NCI-H1417 treated with DMSO at 0.1 percent for 48 hours (cell line): ENCODE measurements at places on chromosomes 6 and 20.

DNA sequence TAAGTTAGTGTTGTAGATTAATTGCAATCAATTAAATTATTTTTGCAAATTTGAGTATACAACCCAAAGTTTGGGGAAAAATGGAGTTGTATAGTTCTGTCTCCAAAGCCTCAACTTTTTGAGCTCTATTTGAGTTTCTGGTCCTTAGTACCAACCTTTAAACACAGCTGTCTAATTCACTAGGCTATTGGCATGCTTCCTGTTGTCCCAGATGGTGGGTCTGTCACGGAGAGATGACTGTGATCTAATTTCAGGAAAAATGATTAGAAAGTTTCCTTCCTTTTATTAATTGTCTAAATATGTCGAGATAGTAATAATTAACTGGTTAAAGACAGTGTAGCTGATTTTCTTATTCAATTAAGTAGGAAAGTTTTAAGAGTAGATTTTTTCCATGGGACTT is 109.6 kb downstream of the SCAF8 start:
- no peak for DNase-seq

- no peak for DNase-seq
These were observed 2.2 kb downstream of the CD83 start for GRCh38 chr6:14119784-14120183.

GRCh38 chr20:6562111-6562510 is 205.4 kb upstream of the BMP2 start:
- no peak for DNase-seq

DNA sequence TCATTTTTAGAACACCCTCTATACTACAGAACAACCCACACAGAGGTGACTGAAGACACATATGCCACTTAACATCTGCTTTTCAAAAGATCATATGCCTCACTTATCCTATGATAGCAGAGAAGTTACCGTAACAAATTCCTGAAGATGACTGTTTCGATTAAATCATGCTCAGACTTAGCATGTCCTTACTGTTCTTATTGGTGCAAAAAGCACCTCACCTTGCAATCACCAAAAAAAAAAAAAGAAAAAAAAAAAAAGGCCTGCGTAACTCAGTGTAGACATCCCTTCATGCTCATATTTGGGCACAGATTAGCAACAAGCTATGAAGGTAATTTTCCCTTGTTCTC is 17.7 kb upstream of the DST start:
- no peak for DNase-seq

DNA sequence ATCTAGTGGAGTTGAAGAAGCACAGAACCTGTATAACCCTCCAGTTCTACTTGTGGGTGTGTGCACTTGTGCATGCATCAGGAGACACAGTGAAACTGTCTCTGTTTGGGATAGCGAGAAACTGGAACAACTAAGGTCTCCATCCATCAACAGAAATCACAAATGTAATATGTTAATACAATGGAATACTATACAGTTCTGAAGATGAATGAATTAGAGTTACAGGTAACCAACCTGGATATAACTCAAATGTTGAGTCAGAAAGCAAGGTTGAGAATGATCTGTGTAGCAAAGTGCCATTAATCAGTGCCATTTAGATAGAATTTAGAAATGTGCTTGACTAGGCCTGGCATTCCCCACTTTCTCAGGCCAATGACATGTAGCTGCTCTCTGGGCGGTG is 4.6 kb upstream of the NSFL1C start:
- no peak for DNase-seq

DNA sequence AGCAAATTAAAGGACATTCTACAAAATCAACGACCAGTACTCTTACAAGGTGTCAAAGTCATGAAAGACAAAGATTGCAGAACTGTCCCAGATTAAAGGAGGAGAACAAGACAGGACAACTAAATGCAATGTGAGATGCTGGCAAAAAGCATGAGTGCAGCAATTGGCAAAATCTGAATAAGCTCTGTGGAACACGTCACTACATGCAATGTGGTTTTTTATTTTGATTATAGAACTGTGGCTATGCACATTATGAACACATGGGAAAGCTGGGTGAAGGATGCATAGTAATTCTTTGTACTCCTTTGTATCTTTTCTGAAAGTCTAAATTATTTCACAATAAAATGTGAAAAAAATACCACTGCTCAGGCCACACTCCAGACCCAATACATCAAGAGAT is 509.4 kb downstream of the KIF16B start:
- DNase-seq = no peak

DNA sequence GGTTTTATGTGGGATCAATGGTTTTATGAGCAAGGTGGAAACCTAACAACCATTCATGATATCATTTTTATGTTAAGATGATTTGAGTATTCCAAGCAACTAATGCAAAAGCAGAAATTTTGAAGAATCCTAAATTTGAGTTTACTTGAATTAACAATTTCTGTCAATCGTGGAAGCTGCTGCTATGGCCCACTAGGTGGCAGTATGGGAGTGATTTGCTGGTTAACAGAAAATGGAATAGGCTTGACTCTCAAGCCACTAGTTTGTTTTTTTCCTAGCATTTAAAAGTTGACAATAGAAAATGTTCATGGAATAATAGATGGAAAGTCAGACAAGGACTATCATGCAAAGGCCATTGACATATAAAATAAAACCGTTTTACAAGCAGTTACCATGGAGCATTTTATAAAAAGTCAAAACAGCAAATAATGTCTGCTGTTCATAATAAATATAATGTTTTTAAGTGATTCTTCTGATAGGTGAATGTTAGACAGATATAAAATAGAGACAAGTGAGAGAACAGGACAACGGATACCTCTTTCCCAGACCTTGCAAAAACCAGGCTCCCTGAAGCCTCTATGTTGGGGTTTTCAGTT is 43.0 kb upstream of the TMEM200A start:
- peak; percentile 39 for DNase-seq

GRCh38 chr6:86615299-86615698 is 322.0 kb upstream of the HTR1E start:
- DNase-seq = no peak

- DNase-seq = no peak
These were observed 147.7 kb downstream of the BTBD9 start for GRCh38 chr6:38492031-38492430.

DNA sequence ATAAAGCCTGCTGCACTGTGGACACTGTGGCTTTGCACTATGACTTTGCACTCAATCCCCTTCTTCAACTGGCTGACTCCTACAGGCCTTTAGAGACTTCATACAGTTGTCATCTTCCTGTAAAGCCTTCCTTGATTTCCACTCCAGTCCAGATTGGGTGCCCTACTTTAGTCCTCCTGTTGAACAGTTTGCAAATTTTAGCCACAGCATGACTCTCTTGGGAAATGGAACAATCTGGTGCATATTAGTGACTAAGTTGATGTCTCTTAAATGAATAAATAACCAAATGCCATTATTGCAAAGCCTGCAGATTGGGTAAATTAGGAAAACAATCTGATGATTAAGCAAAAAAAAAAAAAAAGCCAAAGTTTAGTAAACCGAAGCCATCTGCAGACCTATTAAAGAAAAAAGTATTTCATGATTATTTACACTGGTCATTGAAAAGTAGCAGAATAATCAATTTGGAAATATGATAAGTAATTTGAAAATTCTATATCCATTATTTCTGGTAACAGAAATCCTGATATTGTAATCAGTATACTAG is 12.6 kb downstream of the PLCB4 start:
- DNase-seq = no peak

GRCh38 chr6:44659726-44660125 is 272.2 kb downstream of the CDC5L start:
- DNase-seq = no peak

- DNase-seq = no peak
These were observed 761 bp downstream of the CST5 start for GRCh38 chr20:23878787-23879186.

DNA sequence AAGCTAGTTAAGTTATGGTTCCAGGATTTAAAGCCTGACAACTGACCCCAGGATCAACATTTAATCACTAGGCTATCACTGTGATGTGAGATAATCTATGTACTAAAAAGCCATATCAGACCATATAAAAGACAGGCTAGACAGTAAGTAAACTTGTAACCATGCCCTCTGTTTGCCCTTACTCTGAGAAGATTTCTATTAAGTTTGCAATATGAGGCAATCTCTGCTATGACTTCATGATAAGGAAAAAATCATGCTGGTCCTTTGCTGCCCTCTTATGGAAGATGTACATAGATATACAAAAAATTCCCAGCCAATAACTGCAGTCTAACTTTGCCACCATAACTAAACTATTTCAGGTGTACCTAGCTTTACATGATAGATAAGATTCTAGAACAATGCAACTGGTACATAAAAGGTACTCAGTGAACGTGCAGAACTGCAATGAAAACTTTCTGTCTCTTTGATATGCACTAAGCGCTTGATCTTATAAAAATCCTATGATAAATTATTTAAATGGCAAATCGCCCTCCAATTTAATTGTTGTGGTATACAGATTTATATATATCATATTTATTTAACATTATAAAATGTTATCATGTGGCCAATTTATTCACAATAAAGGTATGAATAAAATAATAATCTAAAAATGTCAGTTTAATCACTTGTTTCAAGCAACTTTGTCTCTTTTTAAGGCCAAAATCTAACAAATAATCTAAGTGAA is 70.5 kb downstream of the FAM217A start:
- no peak for DNase-seq

DNA sequence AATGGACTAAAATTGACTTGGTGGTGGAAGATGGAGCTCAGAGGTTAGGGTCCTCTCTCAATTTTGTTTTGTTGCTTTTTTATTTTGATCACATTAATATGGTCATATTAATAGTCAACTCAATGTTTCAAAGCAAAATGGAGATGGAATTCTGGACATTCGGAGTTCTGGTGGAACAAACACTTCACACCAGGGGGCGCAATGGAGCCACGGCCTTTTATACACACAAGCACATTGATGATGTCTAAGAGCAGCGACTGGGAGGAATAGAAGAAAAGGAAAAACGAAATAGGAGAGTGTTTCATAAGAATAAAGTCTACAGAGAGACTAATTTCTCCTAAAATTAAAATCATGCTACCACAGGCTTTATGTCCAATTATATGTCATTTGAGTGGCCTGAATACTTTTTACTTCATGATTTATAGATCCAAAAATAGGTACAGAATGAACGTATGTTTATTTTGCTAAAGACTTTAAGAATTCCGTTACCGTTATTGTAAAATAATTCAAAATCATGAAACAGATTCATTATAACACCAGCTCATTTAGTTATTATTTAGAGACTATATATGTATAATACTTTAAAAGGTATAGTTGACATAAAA is 197.6 kb upstream of the SASH1 start:
- no peak for DNase-seq

DNA sequence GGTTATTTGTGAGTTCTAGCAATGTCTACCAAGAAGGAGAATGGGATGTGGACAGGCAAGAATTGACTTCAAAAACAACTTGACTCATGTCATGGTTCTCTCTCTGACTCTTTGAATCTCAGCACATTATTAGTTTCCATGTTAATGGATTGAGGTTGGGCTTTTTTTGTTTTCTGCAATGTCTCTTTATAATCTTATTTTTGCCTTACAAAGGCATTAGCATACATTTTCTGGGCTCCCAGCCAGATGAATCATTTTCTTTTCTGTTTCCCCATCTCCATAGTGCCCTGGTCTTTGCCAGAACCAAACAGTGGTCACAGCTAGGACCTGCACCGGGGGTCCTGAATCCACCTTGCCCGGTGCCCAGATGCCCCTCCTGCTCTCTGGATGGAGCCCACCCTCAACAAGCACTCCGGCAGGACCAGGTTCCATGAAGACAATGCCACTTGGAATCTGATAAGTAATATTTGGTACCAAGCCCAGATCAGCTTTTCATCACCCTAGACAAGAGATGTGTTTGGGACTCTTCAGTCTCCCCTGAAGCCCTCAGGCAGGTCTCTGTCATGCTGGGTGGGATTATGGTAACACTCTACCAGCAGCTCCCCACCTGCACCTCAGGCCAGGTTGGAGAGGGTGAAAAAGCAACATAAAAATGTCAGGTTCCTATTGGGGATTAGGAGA is 266.7 kb upstream of the SULF2 start:
- no peak for DNase-seq

- no peak for DNase-seq
These were observed 61.7 kb downstream of the UTRN start for GRCh38 chr6:144346719-144347447.

DNA sequence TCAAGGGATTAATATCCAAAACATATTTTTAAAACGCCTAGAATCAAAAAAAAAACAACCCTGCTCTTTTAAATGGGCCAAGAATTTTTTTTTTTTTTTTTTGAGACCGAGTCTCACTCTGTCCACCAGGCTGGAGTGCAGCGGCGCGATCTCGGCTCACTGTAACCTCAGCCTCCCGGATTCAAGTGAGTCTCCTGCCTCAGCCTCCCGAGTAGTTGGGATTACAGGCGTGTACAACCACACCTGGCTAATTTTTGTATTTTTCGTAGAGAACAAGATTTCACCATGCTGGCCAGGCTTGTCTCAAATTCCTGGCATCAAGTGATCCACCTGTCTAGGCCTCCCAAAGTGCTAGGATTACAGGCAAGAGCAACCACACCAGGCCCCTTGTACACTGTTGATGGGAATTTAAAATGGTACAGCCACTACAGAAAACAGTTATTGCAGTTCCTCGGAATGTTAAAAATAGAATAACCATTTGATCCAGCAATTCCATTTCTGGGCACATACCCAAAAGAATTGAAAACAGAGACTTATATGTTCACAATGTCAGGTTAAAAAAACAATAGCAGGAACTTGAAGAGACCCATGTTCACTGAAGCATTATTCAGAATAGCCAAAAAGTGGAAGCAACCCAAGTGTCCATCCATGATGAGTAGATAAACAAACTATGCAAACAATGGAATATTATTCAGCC is 3.1 kb upstream of the MYL9 start:
- no peak for DNase-seq

- DNase-seq = no peak
These were observed 27.6 kb downstream of the PREX1 start for GRCh38 chr20:48800177-48800576.

DNA sequence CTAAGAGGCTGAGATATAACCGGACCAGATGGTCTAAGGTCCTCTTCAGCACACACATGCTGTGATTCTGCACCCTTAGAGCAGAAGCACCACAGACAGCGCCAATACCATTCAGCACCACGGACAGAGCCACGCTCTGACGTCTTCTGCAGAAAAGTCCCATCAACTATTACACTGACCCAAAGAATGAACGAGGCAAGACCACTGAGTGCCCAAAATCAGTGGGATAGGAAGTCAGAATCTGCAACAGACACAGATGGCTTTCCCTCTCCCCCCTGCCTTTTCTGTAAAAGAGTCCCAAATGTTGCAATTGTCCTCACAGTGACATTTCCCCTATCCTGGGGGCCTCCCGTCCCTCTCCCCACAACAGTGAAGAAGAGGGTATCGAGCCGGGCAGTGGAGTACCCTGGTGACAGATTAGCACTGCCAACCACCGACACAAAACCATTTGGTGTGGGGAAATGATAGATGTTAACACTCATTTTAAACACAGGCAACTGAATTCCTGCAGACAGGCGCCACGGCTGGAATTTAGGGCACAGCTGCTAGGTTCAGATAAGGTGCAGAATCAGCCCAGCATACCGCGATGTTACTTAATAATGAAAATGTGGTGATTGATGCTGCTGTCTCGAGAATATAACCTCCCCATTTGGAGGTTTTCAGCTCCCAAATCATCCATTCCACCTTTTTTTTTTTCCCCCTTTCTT is 66.6 kb upstream of the CTNNBL1 start:
- no peak for DNase-seq
